ENCODE measurements at places on chromosomes 5 and 9. TPM values are rescaled to one million over a fixed set of nuclear protein-coding genes. Genes with fewer than 3 reads are reported as not detected.
A peak's percentile ranks its signal among the peaks of the same experiment; 100 is the strongest.

Gene DBH
- not detected for total RNA-seq

Gene PKD2L2
- not detected for total RNA-seq

Gene DOK3
- 17.2 TPM for total RNA-seq

Gene NUDT12
- 6.2 TPM for total RNA-seq

DNA sequence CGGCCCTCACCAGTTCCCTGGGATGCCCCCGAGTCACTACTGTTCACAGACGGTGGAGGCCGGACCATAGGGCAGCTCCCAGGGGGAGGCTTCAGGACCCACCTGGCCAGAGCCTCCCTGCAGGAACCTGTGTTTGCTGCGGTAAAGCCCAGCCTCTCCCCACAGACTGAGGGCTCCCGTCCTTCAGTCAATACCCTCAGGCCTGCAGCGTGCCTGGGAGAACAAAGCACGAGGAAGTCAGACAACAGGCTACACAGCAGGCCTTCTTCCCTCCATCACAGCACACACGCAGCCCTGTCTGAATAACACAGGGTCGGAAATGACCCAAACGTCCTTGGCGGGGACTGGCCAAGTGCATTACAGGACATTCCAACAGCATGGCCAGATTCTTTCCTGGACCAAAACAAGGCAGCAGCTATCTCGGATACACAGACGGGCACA lies 34.4 kb downstream of the COL23A1 start:
- no peak overlapping the region for H3K4me3 ChIP-seq
- no peaks in the 10 kb centered on the region for H3K27me3 ChIP-seq
- no peak overlapping the region for H3K27ac ChIP-seq
- H3K4me1 ChIP-seq: no peaks in the 10 kb centered on the region

GRCh38 chr9:125747053-125747764 lies at the start of gene PBX3:
TSS of gene PBX3 (plus strand) at chr9:125747373.
- peak within 1 kb of the TSS; percentile 94 for H3K27ac ChIP-seq
- H3K4me1 ChIP-seq: peaks cover 17% of the 10 kb centered on the region
- peak; percentile 54 for DNase-seq
- no peaks in the 10 kb centered on the region for H3K27me3 ChIP-seq

DNA sequence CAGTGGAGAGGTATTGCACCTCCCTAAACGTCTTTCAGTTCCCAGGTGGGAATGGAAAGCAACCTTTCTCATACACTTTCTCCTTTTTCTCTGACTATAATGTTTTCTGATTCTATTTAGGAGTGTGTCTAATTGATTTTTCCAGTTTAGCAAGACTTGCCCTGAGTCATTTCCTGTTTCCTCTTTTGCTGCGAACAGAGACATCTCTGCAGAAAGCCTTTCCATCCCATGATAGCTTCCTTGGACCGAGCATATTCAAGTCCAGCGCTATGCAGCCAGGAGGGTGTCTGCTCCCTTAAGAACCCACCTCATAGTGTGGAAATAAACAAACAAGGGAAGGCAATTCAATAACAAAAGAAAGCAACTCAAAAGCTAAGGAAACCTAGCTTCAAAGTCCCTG lies 60.0 kb upstream of the CDH6 start:
- no peaks in the 10 kb centered on the region for H3K4me1 ChIP-seq
- no peak overlapping the region for H3K27ac ChIP-seq
- DNase-seq: no peak
- no peak overlapping the region for H3K4me3 ChIP-seq

DNA sequence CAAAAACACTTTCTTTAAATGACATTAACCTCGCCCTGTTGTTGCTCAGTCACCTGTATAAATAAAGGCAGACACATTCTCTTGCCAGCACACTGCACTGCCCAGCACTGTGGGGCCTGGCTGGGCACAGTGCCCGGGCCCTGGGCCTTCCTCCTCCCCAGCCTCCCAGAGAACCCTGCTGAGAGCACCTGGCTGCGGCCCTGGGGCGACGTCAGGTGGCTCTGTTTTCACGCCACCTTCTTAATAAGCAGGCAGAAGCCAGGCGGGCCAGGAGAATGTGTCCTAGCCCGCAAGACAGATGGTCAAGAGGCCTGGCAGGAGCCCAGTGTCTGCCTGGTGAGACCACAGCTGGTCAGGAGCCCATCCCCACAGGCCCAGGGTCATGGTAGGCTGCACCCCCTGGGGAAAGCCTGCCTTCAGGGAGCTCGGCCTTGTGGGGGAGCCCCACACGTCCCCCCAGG lies 8.2 kb upstream of the AGPAT2 start:
- H3K27ac ChIP-seq: peak overlapping the region; percentile 73
- H3K4me3 ChIP-seq: no peak overlapping the region

DNA sequence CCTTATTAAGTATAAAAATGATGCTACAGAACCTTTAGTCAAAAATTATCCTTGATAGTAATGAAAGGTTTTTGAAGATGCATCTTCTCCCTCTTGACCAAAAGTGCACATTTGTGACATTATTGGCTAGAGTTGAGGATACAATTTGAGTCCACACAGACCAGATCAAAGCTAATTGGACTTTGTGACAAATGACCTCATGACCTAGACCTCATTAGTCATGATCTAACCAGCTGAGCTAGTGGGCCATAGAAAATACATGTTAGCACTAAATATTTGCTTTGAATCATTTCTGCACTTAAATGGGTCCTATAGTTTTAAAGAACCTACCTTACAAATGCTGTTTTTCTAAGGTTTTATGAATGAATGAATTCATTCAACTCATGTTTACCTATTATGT lies 182.1 kb downstream of the RFX3 start:
- H3K36me3 ChIP-seq: no peaks in the 10 kb centered on the region
- no peak for DNase-seq

DNA sequence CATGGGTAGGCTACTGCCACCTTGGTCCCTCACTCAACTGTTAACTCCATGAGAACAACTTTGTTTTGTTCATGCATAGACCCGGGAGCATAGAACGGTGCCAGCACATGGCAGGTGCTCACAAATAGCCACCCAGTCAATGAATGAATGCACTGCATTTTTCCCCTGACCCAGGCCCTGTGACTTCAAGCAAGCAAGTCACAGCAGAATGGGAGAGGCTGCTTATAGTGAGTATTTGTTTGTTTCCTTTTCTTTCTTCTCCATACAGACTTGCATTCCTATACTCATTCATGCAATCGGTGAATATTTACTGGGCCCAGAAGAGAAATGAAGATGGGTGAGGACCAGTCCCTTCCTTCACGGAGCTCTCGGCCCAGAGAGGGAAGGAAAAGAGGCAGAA lies 62.0 kb downstream of the SHB start:
- H3K36me3 ChIP-seq: no peaks in the 10 kb centered on the region
- DNase-seq: no peak
- no peak overlapping the region for H3K27ac ChIP-seq
- H3K27me3 ChIP-seq: no peaks in the 10 kb centered on the region
- no peak overlapping the region for H3K4me3 ChIP-seq

- H3K4me1 ChIP-seq: no peaks in the 10 kb centered on the region
- no peak within 1 kb of the TSS for H3K4me3 ChIP-seq
- H3K36me3 ChIP-seq: no peaks in the 10 kb centered on the region
- no peaks in the 10 kb centered on the region for H3K27me3 ChIP-seq
- no peak within 1 kb of the TSS for H3K27ac ChIP-seq
Measured at GRCh38 chr5:116032094-116032517, at the start of gene ARL14EPL. TSS of gene ARL14EPL (plus strand) at chr5:116032472. CDS start at chr5:116051466, 18,994 bp downstream.

DNA sequence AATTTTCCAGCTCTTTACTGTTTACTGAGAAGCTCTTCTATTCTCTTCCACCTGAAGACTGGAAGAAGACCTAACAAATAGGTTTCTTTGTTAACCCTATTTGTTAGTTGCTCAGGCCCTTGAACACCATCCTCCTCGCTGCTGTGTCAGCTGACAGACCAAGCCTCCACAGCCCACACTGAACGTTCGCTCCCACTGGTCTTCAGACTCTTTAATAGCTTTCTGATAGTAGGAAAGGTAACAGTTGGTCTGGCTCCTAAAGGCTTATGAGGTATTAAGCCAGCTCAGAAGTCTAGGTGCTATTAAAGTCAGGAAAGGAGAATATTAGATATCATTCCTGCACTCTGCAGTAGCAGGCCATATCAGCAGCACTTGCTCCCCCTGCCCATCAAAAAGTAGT lies 23.3 kb upstream of the F2R start:
- no peak overlapping the region for H3K27ac ChIP-seq
- DNase-seq: no peak
- no peaks in the 10 kb centered on the region for H3K27me3 ChIP-seq
- no peak overlapping the region for H3K4me3 ChIP-seq
- peaks cover 13% of the 10 kb centered on the region for H3K4me1 ChIP-seq

GRCh38 chr5:68834491-68834981 lies 259.3 kb upstream of the SLC30A5 start:
- no peak overlapping the region for H3K4me3 ChIP-seq
- H3K36me3 ChIP-seq: no peaks in the 10 kb centered on the region
- no peak for DNase-seq
- no peaks in the 10 kb centered on the region for H3K4me1 ChIP-seq

GRCh38 chr5:34737731-34738130 lies 81.6 kb downstream of the RAI14 start:
- no peak overlapping the region for H3K27ac ChIP-seq
- H3K36me3 ChIP-seq: no peaks in the 10 kb centered on the region
- DNase-seq: no peak
- no peak overlapping the region for H3K4me3 ChIP-seq
- H3K4me1 ChIP-seq: peaks cover 19% of the 10 kb centered on the region

DNA sequence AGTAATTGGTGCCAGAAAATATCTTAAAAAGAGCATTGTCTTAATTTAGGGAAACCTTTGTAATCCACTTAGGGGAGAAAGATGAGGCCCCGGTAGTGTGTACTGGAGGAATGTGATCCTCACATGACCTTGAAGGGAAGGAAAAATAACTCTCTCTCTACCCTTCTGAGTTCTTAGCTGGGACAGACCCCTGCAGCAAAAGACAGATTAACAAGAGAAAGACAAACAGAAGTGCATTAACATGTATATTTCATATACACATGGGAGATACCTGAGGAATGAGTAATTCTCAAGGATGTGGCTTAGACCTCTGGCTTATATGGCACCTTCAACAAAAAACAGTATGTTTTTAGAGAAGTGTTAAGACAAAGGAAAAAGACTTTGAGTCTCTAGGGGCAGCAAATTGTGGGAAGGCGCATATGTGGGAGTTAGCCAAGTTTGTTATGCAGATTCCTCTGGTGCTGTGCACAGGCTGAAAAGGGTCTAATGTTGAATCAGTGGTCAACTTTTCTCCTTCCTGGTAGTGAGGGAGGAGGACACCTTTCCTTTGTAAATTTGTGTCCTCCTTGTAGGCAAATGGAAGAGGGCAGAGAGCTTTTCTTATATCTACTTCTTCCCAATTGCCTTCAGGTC lies 138.8 kb downstream of the LRRC70 start:
- H3K4me3 ChIP-seq: no peak overlapping the region
- H3K27me3 ChIP-seq: no peaks in the 10 kb centered on the region
- H3K36me3 ChIP-seq: no peaks in the 10 kb centered on the region
- H3K4me1 ChIP-seq: no peaks in the 10 kb centered on the region
- no peak overlapping the region for H3K27ac ChIP-seq
- no peak for DNase-seq
